CD4-positive, alpha-beta memory T cell (primary cell): ENCODE measurements at places on chromosomes 13 and 19. TPM values are rescaled to one million over a fixed set of nuclear protein-coding genes. Genes with fewer than 3 reads are reported as not detected.

The DNAAF3 gene
- total RNA-seq, result not detected

The SLC7A10 gene
- not detected for total RNA-seq

The PODNL1 gene
- not detected for total RNA-seq

The VASP gene
- total RNA-seq, result 89.8 TPM

The P2RY11 gene
- total RNA-seq, result 49.7 TPM
